Hippocampal formation (tissue), 2 donors: ENCODE measurements at places on chromosomes 5 and 9.

DNA sequence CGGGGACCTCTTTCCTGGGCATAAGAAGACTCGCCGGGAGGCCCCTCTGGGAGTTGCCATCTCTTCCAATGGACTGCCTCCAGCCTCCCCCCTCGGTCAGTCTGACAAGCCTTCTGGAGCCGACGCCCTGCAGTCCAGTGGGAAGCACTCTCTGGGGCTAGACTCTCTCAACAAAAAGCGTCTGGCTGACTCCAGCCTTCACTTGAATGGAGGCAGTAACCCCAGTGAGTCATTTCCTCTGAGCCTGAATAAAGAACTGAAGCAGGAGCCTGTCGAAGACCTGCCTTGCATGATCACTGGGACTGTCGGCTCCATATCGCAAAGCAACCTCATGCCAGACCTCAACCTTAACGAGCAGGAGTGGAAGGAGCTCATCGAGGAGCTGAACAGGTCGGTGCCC, 28.4 kb upstream of the LTC4S start:
- no peak for DNase-seq

DNA sequence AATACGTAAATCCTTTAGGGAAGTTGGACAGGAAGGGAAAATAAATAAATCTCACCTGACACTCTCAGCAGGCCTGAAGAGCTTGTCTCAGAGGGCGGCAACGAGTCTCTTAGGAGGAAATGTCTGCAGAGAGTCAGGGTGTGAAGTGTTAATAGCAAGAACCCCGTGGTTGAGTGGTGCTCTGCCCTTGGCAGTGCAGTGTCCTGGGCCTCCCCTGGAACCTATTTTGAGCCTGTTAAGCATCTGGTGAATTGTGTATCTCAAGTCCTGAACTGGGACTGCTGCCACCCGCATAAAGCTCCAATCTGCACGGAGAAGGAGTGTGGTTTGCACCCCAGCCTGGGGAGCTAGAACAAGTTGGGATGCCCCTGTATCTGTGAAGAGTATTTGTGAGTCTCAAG, 211.8 kb downstream of the GOLPH3 start:
- DNase-seq: no peak

DNA sequence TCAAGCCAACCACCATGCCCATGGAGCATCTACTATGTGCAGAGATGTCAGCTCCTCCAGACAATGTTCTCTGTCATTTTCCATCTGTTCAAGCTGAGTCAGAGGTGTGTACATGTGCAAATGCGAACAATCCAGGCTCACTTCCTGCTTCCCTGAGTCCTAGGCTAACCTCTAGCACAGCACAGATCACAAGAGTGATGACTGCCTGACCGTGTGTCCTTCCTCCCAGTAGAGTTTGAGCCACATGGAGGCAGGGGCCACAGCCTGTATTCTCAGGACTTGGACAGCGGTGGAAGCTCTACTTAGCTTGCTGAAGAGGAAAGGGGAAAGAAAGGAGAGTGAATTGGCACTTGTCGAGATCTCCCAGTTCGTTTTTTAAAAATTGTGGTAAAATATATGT, 87.2 kb downstream of the KCNIP1 start:
- no peak for DNase-seq

- no peak for DNase-seq
These were observed 8.2 kb upstream of the SLC46A2 start for GRCh38 chr9:112898872-112899311.

- no peak for DNase-seq
These were observed 53.6 kb downstream of the WNK2 start for GRCh38 chr9:93237540-93237939.

DNA sequence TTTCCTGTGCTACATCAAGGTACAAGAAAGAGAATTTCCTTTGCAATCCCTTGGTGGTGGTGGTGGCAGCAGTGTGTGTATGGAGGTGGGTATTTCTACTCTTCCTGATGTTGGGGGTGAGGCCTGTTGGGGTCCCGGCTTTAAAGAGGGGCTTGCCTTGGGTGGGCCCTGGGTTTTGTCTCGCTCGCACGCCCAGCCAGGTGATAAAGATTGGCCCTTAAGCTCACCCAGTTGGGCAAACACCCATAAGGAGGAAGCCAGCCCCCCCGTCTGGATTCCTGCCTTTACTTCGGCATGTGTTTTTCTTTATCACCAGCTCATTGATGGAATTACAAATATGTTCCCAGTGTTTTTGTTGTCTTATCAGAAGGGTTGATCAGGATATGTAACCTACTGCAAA, 16.0 kb upstream of the SARDH start:
- no peak for DNase-seq

GRCh38 chr9:94526271-94526670, 28.6 kb upstream of the PCAT7 start:
- DNase-seq: no peak

DNA sequence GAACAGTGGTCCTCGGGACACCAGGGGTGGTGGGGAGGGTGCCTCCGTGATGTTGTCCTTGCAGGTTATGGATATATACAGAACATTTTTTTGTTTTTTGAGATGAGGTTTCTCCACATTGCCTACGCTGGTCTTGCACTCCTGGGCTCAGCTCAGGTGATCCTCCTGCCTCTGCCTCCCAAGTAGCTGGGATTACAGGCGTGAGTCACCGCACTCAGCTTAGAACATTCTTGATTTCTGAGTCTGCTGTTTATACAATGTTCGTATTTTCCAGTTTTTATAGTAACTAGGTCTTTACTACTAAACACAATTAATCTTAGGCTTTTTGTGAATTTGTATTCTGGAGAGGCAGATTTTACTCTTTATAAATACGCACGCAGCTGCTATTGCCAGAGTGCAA, 6.0 kb downstream of the PMPCA start:
- DNase-seq: no peak

GRCh38 chr9:73011181-73011750, 58.4 kb upstream of the ALDH1A1 start:
- peak; percentile 37 for DNase-seq

GRCh38 chr5:103589357-103589756, 26.8 kb upstream of the NUDT12 start:
- DNase-seq: no peak

GRCh38 chr9:18238752-18239447, 235.1 kb upstream of the ADAMTSL1 start:
- no peak for DNase-seq

DNA sequence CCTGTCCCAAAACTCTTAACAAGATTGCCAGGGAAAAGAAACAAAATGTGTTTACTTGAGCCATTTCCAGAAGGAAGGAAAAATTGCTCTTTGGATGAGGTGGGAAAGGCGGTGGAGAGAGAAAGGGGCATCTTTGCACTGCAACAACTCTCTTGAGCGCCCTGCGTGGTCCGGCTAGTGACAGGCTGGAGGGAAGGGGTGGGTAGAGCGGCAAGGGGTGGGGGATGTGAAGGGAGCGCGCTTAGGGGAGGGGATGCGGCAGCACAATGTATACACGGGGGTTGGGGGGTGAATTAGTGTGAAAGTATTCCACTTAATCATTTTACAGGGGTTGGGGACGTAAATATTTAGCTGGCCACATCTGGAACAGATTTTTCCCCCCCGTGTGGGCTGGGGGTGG, 1.3 kb downstream of the FGF10 start:
- DNase-seq: no peak

GRCh38 chr9:92980085-92980745, 32.9 kb downstream of the FGD3 start:
- no peak for DNase-seq

DNA sequence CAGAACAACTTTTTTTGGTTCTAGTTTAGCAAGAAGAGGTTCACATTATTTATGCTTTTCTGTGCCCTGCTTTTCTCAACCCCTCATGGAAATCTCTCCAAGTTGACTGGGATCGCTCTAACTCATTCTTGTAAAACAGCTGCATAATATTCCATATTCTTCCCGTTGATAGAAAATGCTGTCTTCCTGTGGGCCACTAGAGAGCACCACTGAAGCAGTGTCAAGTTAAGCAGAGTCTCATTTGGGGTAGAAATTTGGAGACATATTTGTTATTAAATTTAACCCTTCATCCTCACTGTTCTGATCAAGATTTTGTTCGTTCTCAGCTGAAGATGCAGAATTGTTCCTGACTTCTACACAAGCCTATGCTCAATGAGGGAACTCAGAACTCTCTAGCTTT, 140.1 kb downstream of the CEMIP2 start:
- DNase-seq: no peak

DNA sequence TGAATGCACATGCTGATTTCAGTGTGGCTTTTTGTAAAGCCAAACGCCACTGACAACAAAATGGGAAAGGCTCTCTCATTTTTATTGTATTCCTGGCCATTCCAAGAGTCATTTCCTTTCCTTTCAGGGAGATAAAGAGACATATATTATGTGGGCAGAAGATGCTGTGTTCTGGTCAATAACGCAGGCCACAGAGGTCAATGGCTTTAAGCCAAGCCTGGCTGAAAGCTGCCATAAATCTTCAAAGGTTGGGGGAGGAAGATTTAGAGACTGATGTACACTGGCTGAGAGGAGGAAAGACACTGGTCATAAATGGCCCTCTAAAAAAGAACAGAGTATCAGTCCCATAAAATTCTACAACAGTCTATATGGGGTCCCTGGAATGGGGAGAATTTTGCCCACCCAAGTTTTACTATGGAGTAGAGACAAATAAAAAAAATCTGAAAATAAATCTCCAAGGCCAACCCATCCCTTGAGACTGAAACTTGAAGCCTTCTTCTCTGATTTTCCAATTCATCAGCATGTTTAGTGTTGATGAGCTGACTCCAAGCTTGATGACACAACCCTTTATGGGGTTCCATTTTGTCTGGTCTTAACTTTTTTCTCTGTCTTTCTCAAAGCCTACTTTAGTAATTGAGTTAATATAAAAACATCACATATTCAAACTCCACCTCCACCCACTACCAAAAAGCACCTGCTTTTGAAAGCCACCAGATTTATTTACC, 152.1 kb upstream of the SLC24A2 start:
- no peak for DNase-seq

DNA sequence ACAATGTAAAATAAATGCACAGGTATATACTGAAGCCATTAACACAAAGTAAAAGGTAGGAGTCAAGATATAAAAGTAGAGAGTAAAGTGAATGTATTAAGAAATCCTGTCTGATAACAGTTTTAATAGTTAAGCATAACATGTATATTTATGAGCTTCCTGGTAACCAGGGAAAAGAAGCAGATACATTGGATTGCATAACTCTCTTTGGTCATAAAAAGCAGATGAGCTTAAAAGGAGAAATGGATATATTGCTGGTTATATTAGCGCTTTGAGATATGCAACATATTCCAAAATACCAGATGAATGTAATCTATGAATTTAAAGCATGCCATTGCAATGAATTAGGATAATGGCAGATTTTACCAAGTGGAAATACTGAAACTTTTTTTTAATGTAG, 6.2 kb upstream of the TNFSF8 start:
- DNase-seq: no peak

- no peak for DNase-seq
These were observed 9.4 kb upstream of the BTF3 start for GRCh38 chr5:73488806-73489205.

GRCh38 chr9:123251324-123251723, 17.1 kb downstream of the STRBP start:
- no peak for DNase-seq

DNA sequence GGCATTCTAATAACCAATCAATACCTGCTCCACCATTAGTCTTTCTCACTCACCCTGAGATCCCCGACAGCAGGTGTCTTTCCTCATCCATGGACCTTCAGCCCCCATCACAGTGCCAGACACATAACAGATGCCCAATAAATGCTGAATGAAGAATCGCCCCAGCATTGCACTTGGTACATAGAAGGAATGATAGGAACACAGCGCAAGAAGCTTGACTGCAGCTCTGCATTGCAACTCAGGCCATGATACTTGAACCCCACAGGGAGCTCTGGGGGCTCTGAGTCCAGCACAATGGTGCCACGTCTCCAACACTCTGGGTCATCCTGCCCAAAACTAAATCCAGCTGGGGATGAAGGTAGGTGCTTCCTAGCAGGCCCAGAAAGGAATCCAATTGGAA, 355.0 kb upstream of the SLC30A5 start:
- DNase-seq: no peak

DNA sequence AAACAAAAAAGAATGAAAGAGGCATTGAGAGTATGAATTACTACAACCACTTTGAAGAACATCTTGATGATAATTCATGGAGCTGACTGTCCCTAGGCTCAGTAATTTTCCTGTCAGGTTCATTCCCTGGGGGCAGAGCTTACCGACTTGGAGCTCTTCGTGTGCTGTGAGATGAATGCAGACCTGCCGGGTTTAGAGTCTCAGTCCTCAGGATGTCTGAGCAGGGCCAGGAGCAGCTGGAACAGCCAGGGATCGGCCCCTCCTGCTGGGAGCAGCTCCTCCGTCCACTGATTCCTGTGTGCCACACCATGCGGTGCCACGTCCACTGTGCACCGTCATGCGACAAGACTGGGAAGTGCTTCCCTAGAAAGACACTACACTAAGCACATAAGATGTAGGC, 62.2 kb upstream of the SPIN1 start:
- no peak for DNase-seq

DNA sequence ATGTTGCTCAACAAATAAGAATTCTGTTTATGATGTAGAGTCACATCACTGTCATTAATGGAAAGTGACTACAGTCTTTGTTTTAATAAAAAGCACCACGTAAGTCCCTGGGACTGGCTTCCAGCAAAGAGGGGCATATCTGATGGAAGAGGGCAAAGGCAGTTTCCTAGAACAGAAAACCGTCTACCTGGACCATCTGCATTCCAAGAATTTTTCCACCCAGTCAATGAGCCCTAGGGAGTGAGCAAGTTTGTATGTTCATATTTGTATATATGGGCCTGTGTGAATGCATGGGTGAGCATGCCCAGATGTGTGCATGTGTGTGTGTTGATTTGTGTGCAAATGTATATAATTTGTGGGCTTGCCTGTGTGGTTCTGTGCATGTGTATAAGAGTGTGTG, 156.8 kb upstream of the SEMA6A start:
- DNase-seq: no peak

GRCh38 chr9:96173640-96174039, 128.3 kb downstream of the HSD17B3 start:
- no peak for DNase-seq

GRCh38 chr5:171426266-171426665, 6.8 kb downstream of the FGF18 start:
- no peak for DNase-seq

DNA sequence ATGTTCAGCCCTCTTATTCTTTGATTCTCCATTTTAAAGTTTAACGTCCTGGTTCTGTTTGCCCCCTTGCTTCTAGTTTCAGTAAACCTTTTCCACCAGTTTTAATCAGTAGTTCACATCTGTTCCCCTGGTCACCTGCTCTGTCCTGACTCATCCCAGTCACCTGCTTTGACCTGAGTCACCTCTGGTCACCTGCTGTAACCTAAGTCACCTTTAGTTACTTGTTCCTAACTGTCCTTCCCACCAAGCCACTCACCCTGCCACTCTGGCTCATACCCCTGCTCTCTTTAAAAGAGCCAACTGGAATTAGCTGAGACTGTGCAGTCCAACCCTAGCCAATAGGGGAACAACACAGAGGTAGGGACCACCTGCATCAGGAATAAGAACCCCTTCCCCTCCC, 43.0 kb downstream of the SEMA6A start:
- no peak for DNase-seq

DNA sequence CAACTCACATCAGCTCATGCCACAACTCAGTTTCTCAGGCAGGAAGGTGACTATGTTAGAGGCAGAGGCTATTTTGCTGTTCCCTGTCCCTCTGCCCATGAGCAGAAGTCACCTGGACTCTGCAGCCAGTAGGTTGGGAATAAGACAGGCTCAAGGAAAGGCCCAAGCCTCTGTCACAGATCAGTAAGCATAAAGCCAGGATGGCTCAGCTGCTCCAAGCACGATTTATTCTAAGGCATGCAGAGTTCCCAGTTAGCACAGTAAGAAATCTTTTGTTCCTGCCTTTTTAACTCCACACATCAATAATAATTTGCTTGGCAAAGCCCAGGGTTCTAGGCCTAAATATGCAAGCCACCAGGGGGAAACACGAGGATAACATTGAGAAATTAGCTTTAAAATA, 249.0 kb upstream of the ADRA1B start:
- no peak for DNase-seq
